Inflammatory macrophage (primary cell): ENCODE measurements at places on chromosomes 12 and 14.

DNA sequence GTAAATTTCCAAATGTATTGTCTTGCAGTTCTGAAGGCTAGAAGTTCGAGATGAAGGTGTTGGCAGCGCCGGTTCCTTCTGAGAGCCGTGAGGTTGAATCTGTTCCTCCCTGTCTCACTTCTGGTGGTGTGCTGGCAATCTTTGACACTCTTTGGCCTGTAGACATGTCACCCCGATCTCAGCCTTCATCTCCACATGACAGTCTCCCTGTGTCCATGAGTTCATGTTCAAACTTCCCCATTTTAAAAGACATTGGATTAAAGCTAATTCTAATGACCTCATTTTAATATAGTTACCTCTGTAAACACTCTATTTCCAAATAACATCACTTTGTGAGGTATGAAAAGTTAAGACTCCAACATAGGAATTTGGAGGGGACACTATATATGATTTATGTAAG, 4.1 kb upstream of the RBM19 start:
- peak; percentile 40 for DNase-seq

- peak; percentile 69 for DNase-seq
Observed at GRCh38 chr12:54393743-54394142, 9.2 kb upstream of the ZNF385A start.

GRCh38 chr12:31362115-31362758, 36.3 kb upstream of the SINHCAF start:
- no peak for DNase-seq

DNA sequence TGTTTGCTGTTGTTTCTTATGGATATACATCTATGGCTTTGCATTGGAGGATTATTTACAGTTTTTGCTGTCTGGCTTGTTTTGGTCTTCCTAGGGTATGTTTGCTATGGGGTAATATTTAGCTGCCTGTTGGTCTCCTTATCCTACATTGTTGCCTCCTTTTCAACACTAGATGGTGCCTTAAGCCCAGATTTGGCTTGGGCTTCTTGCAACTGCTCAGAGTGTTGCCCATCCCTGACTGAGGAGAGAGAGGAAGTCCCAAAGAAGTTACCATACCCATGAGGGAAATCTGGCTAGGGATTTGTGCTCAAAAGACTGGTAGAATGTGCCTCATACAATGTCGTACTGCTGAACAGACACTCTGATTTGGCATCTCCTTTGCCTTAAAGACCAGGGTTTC, 94.6 kb upstream of the MUCL1 start:
- DNase-seq: peak; percentile 81

DNA sequence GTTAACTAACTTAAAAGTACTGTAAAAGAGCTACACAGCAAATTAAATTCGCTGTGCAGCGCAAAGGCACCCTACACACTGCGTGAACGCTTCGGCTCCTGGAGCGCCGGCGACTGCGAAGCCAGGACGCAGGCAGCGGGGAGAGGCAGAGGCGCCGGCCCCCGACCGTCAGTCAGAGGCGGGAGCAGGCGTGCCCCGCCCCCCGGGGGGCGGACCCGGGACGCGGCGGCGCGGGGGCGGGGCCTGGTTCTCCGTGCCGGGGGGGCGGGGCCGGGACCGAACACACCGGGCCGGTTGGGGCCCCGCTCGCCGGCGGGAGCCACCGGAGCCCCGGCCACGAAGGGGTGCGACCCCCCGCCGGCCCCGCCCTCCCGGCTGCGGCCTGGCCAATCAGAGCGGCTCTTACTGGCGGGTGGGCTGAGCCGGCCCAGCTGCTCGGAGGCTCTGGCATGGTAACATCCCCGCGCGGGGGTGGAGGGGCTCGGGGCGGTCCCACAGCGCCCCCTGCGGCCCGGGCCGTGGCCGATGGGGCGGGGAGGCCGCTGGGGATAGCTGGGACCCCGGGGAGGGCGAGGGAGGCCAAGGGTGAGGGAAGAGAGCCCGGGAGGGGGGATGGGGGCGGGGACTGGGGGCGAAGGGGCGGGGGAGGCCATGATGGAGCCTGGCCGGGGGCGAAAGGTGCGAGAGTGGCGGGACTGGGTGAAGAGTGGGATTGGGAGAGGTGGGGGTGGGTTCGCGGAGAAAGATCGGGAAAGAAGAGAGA, at the start of gene PRPF40B:
TSS of gene PRPF40B (plus strand) at position 420 of the 763 bp plus-strand sequence. CDS start at position 450, 30 bp downstream.
- peak; percentile 79 for DNase-seq

GRCh38 chr12:80567401-80567800, 123.4 kb downstream of the PTPRQ start:
- no peak for DNase-seq

DNA sequence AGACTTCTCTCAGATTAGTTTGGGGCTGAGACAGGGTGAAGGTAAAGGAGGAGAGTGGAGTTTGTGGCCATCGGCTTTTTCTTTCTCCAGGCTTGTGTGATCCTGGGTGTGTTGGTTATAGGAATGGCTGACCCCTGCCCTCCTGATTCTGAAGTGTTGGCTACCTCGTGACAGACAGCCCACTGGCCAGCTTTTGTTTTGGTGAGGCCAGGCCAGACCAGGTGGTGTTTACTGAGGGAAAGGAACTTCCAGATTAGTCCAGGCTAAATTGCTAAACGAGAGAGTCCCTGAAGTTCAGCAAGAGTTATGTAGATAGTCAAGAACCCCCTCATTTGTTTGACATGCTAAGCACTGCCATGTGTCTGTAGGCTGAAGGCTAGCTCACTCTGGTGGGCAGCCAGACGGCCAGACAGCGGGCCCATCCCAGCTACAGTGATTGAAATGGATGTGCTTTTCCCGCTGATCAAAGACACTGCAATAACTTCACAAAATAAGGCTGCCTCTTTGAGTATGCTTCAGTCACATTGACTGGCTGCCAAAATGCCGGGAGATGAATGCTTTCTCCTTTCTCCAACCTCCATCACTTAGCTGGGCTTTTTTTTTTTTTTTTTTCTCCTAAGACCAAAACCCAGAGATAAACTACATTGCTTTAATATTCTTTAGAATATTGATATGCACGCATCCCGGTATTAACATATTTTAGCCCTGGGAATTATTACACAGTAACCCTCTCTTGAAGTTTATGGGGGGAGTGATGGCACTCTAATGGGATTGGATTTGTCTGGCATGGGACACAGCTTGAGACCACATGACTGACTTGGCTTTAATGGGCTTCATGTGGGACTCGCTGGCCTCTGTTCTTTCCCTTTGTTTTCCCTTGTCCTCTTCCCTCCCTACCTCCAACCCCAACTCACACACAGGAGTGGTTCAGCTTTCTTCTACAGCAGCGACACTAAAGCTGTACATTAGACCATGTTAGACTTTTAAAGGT, 76.9 kb downstream of the SMOC1 start:
- no peak for DNase-seq

GRCh38 chr12:71599210-71599609, 64.4 kb downstream of the ZFC3H1 start:
- no peak for DNase-seq
